ENCODE measurements at places on chromosomes 2 and 18. TPM values are rescaled to one million over a fixed set of nuclear protein-coding genes. Genes with fewer than 3 reads are reported as not detected.

IL1B gene
- total RNA-seq: 0.63 TPM

THSD7B gene
- not detected for total RNA-seq

PTPRN gene
- 7.2 TPM for total RNA-seq

RAX gene
- total RNA-seq: not detected

METAP1D gene
- total RNA-seq: 4.9 TPM

MTCL1 gene
- 32.9 TPM for total RNA-seq

PIGN gene
- total RNA-seq: 46.6 TPM

RBBP8 gene
- total RNA-seq: 7.9 TPM

UGT1A10 gene
- not detected for total RNA-seq

RTP5 gene
- total RNA-seq: not detected

NHEJ1 gene
- total RNA-seq: 17.5 TPM

TTC31 gene
- total RNA-seq: 9.1 TPM

PSMA8 gene
- not detected for total RNA-seq

ANO7 gene
- 0.63 TPM for total RNA-seq

RELCH gene
- total RNA-seq: 29.1 TPM

CNOT9 gene
- total RNA-seq: 23.9 TPM

AQP12B gene
- total RNA-seq: not detected

RAB27B gene
- 0.52 TPM for total RNA-seq

ALK gene
- total RNA-seq: 0.16 TPM

GPR155 gene
- 1.7 TPM for total RNA-seq

TM4SF20 gene
- not detected for total RNA-seq

TMEM17 gene
- total RNA-seq: 1.9 TPM

RGPD3 gene
- total RNA-seq: under 0.01 TPM

TOGARAM2 gene
- 0.47 TPM for total RNA-seq

RBM45 gene
- 27.4 TPM for total RNA-seq

GCG gene
- not detected for total RNA-seq

ACADL gene
- total RNA-seq: 0.26 TPM

IL36A gene
- total RNA-seq: not detected

FMNL2 gene
- 31.8 TPM for total RNA-seq

CCDC148 gene
- total RNA-seq: 0.63 TPM

VIL1 gene
- total RNA-seq: not detected

TXNL4A gene
- total RNA-seq: 65.1 TPM

ASB18 gene
- total RNA-seq: not detected

RESP18 gene
- not detected for total RNA-seq

CTNNA2 gene
- not detected for total RNA-seq

All from bronchial smooth muscle cell (primary cell).